T-cell (primary cell): ENCODE measurements at places on chromosomes 4 and X.

GRCh38 chr4:82201805-82202641, 171.8 kb downstream of the HNRNPD start:
- peak; percentile 23 for DNase-seq
- no peaks in the 10 kb centered on the region for H3K4me1 ChIP-seq
- H3K36me3 ChIP-seq: no peaks in the 10 kb centered on the region
- no peaks in the 10 kb centered on the region for H3K27me3 ChIP-seq

- no peaks in the 10 kb centered on the region for H3K27me3 ChIP-seq
- peaks cover 18% of the 10 kb centered on the region for H3K4me1 ChIP-seq
- DNase-seq: no peak
- no peak overlapping the region for H3K4me3 ChIP-seq
Observed at GRCh38 chrX:148333989-148334388, 166.4 kb upstream of the AFF2 start.

GRCh38 chr4:135191596-135191995, 990.0 kb upstream of the PABPC4L start:
- no peaks in the 10 kb centered on the region for H3K4me1 ChIP-seq
- H3K36me3 ChIP-seq: no peaks in the 10 kb centered on the region
- DNase-seq: no peak
- no peak overlapping the region for H3K4me3 ChIP-seq

- H3K4me1 ChIP-seq: peaks cover 22% of the 10 kb centered on the region
- no peak overlapping the region for H3K27ac ChIP-seq
- DNase-seq: no peak
Observed at GRCh38 chrX:77447653-77448569, 722 bp downstream of the FGF16 start.

- no peaks in the 10 kb centered on the region for H3K27me3 ChIP-seq
- DNase-seq: no peak
- H3K4me3 ChIP-seq: no peak overlapping the region
- no peaks in the 10 kb centered on the region for H3K36me3 ChIP-seq
- H3K27ac ChIP-seq: no peak overlapping the region
- no peaks in the 10 kb centered on the region for H3K4me1 ChIP-seq
Observed at GRCh38 chr4:180625653-180626052, 1617.5 kb upstream of the TENM3 start.

GRCh38 chr4:185912779-185913178, 100.8 kb upstream of the SORBS2 start:
- no peaks in the 10 kb centered on the region for H3K4me1 ChIP-seq
- no peak overlapping the region for H3K4me3 ChIP-seq
- no peak for DNase-seq
- H3K36me3 ChIP-seq: no peaks in the 10 kb centered on the region
- H3K27me3 ChIP-seq: no peaks in the 10 kb centered on the region
- no peak overlapping the region for H3K27ac ChIP-seq

- no peak overlapping the region for H3K4me3 ChIP-seq
- no peaks in the 10 kb centered on the region for H3K4me1 ChIP-seq
- H3K27ac ChIP-seq: no peak overlapping the region
Observed at GRCh38 chr4:22287631-22288030, 228.2 kb downstream of the ADGRA3 start.

DNA sequence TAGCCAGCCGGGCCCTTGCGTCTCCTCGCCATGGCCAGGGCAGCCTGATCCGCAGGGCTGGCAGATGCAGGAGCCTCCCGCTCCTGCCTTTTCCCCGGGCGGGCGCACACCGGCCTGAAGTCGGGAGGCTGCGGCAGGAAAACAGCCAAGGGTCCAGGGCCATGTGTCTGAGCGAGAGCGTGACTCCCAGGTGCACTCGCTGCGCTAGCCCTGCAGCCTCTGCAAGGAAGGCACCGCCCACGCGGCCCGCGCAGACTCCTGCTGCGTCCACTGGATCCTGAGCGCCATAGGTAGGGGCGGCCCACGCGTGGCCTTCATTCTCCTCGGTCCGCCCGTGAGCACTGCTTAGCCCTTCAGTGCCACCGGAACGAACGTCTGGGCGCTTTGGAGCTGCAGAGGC, 379.9 kb downstream of the TRAM1L1 start:
- no peak overlapping the region for H3K4me3 ChIP-seq
- no peak overlapping the region for H3K27ac ChIP-seq
- H3K4me1 ChIP-seq: no peaks in the 10 kb centered on the region
- H3K27me3 ChIP-seq: no peaks in the 10 kb centered on the region
- no peaks in the 10 kb centered on the region for H3K36me3 ChIP-seq

DNA sequence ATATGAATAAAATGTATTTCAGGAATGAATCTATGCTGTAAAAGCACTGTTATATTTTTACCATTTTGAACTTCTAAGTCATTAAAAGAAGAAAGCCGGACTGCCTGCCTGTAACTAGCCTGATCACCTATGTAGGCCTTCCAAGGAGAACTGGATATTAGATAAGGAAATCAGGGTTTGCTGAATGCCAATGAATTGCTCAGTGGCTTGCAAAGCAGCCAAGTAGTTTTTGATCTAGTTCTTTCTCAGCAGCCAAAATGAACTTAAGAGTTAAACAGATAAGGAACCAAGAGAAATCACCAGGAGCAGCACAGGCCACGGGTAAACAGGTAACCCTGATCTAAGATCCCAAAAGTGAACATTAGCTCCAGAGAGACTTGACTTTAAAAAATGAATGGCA, 3.3 kb downstream of the ANXA5 start:
- H3K4me1 ChIP-seq: peaks cover 16% of the 10 kb centered on the region
- no peak overlapping the region for H3K4me3 ChIP-seq
- H3K27me3 ChIP-seq: peaks cover 4% of the 10 kb centered on the region
- H3K27ac ChIP-seq: no peak overlapping the region
